A172 (cell line): ENCODE measurements at places on chromosomes 11 and 22. TPM values are rescaled to one million over a fixed set of nuclear protein-coding genes. Genes with fewer than 3 reads are reported as not detected.

DNA sequence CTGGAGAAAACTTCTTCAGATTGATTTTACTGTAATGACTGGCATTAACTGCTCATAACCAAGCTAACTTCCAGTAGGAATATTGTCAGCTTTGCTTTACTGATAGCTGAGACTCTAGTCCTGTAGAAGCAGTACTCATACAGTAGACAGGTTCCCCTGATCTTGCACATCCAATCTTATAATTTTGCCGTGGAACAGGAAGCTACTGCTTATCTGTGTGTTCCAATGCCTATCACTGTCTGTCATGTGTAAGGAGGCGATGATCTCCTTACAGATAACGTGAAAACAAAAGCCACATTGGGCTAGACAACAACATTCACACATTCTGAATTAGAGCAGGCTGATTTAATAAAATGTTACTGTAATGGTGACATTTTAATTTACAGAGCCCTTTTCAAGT, 13.2 kb downstream of the HSD17B12 start:
- no peak for DNase-seq

DNA sequence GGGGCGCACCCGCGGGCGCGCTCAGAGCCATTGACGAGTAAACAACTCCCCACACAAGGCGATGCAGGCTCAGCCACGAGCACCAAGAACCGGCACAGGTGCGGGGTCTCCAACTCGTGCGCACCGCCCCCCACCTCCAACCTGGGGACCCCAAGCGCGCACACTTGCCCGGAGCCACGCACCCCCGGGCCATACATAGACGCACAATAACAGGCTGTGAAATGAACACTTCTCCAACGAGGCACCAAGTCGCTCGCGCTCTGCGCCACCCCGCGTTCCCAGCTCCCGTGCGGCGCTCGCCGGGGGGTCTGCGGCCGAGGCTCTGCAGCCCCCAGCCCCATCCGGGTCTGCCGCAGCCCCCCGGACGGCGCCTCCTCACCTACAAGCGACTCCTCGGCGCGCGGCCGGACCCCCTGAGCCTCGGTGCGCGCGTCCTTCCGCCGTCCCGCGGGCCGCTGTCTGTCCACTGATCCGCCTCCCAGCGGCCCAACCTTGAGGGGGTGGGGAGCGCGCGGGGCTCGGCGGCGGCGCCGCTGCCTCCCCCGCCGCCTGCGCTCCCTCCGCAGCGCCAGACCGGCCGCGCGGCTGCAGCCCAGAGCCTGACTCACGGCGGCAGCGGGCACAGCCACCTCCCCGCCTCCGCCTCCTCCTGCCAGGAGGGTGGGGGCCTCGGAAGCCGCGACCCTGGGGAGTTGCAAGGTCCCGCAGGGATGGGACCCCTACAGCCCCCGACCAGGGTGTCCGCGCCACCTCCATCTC, 1.6 kb downstream of the IFITM10 start:
- DNase-seq: no peak

GRCh38 chr11:68810164-68810563, 31.6 kb downstream of the CPT1A start:
- DNase-seq: no peak

DNA sequence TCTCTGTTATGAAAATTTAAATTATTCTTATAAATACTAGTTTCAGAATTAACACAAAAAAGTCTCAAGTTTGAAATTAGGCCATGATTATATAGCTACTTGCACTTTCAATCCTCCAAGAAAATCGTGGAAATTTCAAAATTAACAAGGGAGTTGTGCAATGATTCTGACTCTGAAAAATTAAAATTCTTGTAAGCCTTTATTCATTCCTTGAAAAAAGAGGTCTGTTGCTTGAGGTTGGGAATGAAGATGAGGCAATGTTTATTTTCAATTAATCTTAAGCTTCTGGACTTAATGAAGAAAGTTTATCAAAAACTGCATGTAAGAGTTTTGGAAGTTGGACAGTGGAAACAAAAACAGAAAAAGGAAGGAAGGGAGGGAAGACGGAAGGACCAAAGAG, 128.2 kb upstream of the FIBIN start:
- DNase-seq: no peak

- DNase-seq: no peak
These were observed at the start of gene CABP2 for GRCh38 chr11:67522844-67523555. Gene CABP2, minus strand, starts transcription at chr11:67523446. Its CDS starts 120 bp downstream, at chr11:67523326.

GRCh38 chr11:110130642-110131238, 37.5 kb downstream of the ZC3H12C start:
- no peak for DNase-seq

DNA sequence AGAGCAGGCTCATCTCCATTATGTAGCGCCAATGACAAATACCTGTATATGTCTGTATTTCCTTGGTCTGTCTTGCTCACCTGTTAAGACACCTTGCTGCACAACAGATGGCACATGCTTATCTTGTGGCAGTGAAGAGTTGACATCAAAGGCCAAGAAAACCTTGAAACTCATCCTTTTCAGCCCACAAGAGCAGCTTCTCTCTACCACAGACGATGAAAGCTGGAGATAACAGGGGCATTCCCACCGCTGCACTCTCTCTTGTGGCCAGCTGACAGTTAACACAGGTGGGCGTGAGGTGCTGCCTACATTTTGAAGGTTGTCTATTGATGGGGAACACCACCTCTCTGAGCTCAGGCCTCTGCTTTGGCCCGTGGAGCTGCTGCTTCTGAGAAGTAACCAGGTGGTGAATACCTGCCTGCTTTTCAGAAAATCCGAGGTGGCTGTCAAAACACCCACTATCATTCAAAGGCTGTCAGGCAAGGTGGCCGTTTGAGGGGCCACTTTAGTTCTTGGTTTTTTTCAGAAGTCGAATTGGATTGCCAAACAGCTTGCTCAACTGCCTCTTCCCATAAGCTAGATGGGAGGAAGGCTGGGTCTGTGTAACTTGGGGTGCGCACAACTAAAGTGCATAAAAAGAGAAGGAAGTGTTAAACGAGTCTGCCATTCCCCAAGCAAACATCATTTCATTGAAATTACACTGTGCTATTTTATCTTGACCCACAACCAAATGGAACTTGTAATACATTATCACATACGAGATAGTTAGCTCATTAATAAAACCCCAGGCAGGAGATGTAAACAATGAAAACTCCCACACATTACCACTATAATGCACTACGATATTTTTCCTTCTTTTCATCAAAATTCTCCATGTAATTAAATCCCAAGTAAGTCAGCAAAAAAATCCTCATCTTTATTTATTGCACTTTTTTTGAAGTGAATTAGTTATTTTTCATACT, 87.1 kb upstream of the RAG2 start:
- DNase-seq: no peak

- DNase-seq: peak; percentile 85
These were observed 10.4 kb upstream of the CELSR1 start for GRCh38 chr22:46547883-46548244.

CLDN5 gene
- total RNA-seq: not detected in 2 replicates

- DNase-seq: no peak
These were observed 221.2 kb upstream of the PLET1 start for GRCh38 chr11:112481893-112482292.

DNA sequence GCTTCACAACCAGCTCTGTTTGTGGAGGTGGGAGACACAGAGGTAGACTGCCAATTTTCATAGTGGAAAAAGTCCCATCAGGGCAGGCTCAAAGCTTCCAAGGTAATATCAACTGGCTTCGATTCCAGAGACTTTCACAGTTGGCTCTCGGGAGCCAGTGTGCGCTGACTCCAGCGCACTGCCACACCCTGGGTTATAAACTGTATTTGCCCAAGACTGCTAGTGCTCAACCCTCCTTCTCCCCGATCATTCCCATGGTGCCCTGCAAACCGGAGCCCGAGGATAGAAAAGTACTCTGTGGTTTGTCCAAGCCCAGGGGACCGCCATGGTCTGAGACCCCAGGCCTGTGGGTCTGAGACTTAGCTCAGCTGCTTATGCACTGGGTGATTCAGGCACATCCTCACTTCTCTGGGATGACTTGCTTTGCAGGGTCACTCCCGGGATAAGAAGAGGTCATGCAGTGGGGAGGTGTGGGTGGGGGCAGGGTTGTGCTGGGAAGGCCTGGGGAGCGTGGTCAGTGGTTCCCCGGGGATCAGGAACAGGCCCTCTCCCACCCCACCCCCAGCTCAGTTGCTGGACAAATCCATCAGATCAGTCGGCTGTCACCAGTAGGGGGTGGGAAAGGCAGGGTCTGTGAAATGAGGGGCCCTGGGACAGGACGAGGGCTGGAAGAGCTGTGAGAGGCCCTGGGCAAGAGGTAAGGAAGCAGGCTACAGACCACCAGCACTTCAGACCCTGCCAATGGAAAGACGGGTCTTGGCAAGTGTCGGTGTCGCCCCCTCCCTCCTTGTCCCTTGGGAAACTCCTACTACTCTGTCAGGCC, 26.7 kb upstream of the PICK1 start:
- no peak for DNase-seq

DNA sequence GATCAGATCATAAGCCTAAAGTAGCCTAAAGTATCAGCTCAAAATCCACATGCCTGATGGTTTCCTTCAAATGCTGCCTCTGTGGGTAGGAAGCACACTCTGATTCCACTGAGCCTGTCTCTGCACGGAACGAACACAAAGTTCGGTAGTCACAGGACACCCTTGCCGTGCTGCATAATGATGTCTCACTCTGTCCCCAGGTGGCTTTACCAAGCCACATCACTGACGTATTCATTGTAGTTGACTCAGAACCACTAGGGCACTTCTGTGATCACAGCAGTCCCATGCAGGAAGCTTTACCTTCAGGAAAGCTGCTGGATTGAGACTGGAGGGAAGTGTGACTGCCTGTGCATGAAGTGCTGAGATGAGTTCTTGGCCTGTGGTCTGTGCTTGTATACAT, 147.7 kb downstream of the ATXN10 start:
- no peak for DNase-seq

- no peak for DNase-seq
These were observed 46.6 kb upstream of the CHRM4 start for GRCh38 chr11:46438211-46438610.

DNA sequence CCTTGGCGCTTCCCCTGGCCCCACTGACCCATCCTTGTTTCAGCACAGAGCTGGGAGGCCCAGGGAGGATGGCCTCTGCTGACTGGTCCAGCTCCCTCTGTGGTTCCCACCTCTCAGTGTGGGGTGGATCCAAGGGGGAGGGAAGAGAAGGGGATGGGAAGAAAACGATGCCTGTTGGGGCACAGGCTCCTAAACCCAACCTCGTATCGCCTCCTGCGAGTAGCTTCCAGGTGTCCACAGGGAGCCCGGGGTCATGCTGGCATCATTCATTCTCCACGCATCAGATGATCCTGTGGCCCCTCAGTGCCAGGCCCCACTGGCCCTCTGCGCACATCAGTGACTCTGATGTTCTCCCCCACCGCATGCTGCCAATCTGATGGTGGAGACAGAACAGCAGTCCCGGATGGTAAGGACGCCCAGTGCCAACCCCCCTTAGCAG, 5.1 kb downstream of the MYEOV start:
- peak; percentile 89 for DNase-seq
